ENCODE measurements at places on chromosomes 5 and 9.
A peak's percentile ranks its signal among the peaks of the same experiment; 100 is the strongest.

- no peak for DNase-seq
These were observed 86.0 kb upstream of the CTSL start for GRCh38 chr9:87639949-87640348.

DNA sequence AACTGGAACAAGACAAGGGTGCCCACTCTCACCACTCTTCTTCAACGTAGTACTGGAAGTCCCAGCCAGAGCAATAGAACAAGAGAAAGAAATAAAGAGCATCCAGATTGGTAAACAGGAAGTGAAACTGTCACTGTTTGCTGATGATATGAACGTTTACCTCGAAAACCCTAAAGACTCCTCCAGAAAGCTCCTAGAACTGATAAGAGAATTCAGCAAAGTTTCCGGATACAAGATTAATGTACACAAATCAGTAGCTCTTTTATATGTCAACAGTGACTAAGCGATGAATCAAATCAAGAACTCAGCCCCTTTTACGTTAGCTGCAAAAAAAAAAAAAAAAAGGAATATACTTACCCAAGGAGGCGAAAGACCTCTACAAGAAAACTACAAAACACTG lies 306.6 kb downstream of the PLK2 start:
- no peak for DNase-seq

- no peak for DNase-seq
These were observed 129.9 kb downstream of the PDZD2 start for GRCh38 chr5:31768784-31769183.

DNA sequence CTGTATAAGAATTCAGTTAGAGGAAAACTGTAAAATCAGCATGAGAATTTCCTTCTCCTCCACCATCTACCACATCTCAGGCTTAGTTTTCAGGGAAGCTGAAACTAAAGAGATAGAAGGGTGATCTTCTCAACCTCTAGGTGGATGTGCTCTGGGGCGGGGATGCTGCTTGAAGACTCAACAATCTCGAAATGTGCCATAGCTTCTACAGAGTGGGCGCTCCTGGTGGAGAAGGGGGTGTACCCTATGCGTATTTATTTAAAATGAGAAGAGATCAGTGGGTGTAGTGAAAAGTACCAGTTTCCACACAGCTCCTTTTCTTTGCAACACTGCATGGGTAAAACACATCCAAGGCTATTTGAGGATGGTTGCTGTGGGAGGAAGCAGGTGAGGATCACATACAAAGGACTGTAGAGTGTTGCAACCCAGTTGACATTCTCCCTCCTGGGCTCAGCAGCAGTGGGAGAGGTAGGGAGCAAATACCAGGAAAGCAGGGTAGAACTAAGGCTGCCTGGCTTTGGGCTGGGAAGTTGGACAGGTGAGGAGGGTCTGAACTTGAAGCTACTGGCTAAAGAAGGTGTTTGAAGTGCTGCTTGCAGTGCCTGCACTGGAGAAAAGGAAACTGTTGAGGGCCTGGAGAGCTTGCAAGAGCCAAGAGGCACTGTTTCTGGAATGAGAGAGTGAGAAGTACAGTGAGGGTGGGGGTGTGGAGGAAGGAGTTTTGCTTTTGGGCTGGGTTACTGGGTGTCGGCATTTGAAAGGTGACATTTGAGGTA lies 73.1 kb downstream of the MAST4 start:
- no peak for DNase-seq

DNA sequence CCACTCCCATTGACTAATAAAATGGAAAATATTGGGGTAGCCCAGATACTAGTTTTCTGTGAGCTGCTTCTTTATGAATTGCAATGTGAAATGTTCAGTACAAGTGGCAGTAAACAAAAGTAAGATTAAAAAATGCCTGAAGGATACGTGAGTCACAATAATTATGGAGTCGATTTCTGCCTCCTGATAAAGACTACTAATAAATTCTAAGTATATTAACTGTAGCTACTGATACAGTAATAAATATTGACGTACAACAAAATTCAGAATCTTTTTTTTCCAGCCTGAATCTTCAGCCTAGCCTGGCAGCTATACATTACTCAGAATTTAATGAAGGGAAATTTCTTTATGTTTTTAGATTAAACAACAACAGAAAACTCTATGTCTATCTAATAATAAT lies 218.1 kb downstream of the MPDZ start:
- DNase-seq, result no peak

DNA sequence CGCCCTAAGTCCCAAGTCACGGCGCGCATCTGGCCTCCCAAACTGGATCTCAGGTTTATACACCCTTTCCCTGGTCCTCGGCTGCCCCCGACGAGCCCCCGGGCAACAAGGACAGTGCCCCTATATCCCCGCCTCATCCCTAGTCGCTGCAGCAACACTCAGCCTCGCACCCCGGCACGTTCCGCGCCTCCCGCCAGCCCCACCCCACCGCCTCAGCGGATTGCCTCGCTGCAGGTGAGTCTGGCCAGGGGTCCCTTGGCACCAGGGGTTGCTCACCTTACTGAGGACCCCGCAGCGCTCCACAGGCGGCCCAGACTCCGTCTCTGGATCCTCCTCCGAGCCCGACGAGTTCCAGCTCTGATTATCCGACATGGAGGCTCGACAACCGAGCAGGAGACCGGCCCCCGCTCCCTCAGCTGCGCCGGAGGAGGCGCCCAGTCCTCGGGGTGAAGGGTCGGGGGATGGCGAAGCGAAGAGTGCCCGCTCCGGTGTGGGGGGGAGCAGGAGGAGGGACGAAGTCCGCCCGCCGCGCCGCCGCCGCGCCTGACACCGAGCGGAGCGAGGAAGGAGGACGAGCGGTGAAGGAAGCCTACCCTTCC lies 494 bp downstream of the CERT1 start:
- no peak for DNase-seq

GRCh38 chr5:28896949-28897348 lies 1858.6 kb upstream of the CDH9 start:
- DNase-seq, result no peak

GRCh38 chr5:156815988-156816599 lies 34.0 kb upstream of the PPP1R2B start:
- peak; percentile 42 for DNase-seq

GRCh38 chr5:119532637-119533036 lies 80.3 kb downstream of the HSD17B4 start:
- no peak for DNase-seq

DNA sequence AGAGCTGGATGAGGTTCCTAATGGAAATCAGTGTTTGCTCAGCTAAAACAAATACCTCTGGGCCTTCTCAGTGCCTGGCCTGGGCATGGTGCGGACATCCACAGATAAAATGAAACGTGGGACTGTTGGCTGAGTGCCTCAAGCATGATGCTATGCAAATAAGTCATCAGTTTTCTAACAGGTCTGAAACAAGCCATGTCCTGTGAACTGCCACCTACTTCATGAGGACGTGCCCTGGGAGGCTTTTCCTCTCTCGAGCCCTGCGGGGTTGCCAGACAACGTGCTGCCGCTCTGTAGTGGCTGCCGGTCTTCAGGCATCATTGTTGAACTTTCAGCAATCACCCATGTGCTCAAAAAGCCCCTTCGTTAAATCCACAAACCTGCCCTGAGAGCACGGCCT lies 240.4 kb upstream of the IRX2 start:
- no peak for DNase-seq

- DNase-seq, result no peak
These were observed 48.7 kb downstream of the TLR4 start for GRCh38 chr9:117752894-117753293.

GRCh38 chr5:134242146-134242545 lies 16.3 kb upstream of the PPP2CA start:
- DNase-seq, result no peak

GRCh38 chr9:136949239-136949816 lies 2.7 kb upstream of the LCN12 start:
- DNase-seq, result no peak

DNA sequence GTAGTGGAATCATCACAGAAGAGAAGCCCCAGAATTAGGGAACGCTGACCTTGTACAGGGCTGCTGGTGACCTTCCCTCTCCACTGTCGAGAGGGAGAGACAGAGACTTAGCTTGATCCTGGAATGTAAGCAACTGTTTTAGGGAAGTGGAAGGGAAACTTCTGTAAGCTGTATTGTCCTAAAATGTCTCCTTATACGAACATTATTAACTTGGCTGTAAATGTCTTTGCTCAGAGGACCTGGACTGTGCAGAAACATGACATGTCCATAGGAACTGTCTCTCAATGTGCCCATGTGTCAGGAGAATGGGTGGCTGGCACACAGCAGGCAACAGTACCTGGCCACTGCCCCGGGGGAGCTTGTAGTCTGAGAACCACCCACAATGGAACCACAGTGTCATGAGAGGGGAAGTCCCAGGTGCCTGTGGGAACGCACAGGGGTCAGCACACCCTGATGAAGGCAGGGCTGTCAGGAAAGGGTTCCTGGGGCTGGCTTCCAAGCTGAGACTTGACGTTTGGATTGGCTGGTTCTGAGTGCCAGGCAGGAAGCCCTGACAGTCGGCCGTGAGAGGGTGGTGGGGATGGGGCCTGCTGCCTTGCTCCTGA lies 34.0 kb downstream of the DAP start:
- DNase-seq, result no peak

DNA sequence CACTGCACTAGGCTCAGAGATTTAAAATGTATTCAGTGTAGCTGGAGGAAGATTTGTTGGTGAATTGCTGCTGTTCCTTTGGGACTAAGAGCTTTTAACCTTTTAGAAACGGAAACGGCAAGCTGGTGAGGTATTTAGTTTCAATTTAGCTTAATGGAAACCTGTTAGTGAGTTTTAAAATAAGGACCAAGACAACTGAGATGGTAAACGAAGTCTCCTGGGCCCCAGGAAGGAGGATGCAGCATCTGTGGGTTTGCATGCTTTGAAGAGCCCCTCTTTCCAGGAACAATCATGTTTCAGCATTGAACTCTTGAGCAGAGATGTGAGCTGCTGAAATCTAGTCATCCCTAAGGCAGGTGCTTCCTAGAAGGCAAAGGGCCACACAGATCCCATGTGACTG lies 16.5 kb downstream of the DNAI1 start:
- no peak for DNase-seq

GRCh38 chr5:52809884-52810283 lies 22.2 kb downstream of the ITGA1 start:
- no peak for DNase-seq

GRCh38 chr5:476102-476813 lies 33.3 kb downstream of the EXOC3 start:
- no peak for DNase-seq

- no peak for DNase-seq
These were observed 726.9 kb downstream of the DNAH5 start for GRCh38 chr5:13217636-13218035.

GRCh38 chr5:67887748-67888161 lies 327.8 kb upstream of the PIK3R1 start:
- no peak for DNase-seq

- no peak for DNase-seq
These were observed 307.8 kb downstream of the RAB3C start for GRCh38 chr5:58890701-58891085.

GRCh38 chr9:3436629-3437420 lies 89.0 kb downstream of the RFX3 start:
- no peak for DNase-seq

DNA sequence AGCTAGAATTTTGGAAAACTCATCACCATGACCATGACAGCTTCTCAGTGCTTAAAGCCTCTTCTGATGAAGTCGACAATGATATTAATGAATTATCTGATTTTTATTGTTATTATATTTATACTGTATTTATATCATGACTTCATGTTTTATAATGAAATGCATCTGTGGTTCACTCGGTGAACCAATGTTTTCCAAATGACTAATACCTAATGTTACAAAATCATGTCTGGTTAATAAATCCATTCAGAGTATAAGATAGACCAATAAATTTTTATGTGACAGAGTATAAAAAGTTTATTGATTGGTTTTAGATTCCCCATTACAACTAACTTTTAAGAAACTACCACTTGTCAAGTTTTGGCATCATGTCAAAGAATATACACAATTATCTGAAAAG lies 416.5 kb downstream of the MLLT3 start:
- DNase-seq, result no peak

DNA sequence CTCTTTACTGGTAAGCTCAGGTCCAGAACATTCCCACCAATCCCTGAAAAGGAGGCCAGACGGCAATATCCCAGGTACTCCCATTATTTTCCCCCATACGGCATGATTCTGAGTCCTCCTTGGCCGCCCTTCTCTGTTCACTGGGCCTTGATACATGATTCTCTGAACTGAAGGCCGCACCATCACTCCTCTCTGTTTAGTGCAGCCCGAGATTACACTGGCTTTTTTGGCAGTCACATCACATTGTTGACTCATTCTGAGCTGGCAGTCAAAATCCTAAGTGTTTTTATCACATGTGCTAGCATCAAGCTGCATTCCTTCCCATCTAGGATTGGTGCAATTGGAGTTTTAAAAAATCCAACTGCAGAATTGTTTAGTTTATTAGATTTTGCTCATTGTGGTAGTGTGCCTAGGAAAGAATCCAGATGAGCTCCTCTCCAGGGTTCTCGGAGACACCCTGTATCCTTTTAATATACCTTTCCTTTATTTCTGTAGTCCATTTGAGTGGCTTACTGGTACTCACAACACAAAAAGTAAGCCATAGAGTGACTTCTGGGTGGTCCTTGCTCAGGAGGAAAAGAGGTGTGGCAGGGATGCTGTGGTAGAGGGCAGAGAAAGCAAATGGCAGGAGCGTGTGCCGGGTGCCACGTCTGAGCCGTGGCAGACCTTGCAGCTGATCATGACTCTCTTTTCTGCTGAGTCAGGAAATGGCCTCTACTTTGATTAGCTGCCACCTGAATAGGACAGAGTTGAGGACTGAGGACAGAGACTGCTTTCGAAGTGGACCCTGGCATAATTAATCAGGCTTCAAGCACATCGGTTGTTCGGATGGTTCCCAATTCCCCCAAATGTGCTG lies 121.1 kb upstream of the IL12B start:
- peak; percentile 75 for DNase-seq

DNA sequence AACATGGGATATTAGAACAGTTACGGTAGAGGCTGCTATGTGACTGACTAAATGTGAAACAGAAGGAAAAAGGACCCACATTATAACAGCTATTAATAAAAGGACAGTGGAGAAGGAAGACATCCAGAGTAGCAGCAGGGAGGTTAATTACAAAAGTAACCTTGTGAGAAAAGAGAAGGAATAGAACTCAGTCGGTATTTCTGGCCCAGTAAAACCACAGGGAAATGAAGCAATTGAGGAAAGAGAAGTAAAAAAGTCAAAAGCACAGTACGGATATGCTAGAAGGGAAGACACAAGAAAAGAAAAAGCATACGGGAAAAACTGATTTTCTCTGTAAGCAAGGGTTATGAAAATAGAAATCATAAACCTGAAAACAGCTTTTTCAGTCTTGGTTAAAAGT lies 164.7 kb downstream of the RFX3 start:
- DNase-seq, result no peak

- no peak for DNase-seq
These were observed 230.2 kb upstream of the EDIL3 start for GRCh38 chr5:84614906-84615305.

All from COLO829 (cell line).